ENCODE measurements at places on chromosomes 5 and 9.
A peak's percentile ranks its signal among the peaks of the same experiment; 100 is the strongest.

GRCh38 chr9:127785933-127786772 lies at the start of gene CDK9:
TSS of gene CDK9 (plus strand) at chr9:127786034. CDS start at chr9:127786149, 115 bp downstream.
- peak; percentile 78 for DNase-seq

- no peak for DNase-seq
These were observed 107.3 kb downstream of the MRPL36 start for GRCh38 chr5:1692381-1692780.

DNA sequence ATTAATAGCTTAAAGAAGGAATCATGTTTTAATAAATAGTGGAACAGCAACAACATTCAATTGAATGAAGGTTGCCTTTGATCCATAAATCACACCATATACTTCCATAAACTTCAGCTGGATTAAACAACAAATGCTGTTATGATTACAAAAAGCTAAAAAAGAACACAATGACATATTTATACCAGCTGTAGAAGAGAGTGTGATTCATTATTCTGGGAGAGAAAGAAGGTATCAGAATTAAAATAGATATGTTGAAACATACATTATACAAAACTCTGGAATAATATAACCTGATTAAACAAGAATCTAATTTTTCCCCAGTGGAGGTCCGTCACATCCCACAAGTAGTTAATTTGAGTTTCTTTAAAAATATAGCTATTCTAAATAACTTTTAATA lies 7.5 kb upstream of the RECK start:
- DNase-seq = no peak

DNA sequence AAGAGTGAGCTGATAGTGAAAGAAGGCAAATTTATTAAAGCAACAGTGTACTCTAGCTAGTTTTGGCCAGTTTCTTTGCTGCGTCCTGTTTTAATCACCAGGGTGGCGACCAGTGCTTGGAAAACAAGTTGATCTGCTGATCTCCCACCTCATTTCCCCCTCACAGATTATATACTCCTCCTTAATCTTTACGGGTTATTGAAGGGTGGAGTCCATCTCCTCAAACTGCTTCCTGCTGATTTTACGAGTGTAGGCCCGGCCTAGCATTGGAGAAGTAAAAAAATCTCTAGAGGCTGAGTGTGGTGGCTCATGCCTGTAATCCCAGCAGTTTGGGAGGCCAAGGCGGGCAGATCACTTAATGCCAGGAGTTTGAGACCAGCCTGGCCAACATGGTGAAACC lies 14.0 kb upstream of the CFAP95 start:
- DNase-seq = no peak

- no peak for DNase-seq
These were observed 31.0 kb downstream of the DOCK2 start for GRCh38 chr5:169667896-169668674.

GRCh38 chr5:140547508-140548299 lies at the start of gene EIF4EBP3:
TSS of gene EIF4EBP3 (plus strand) at chr5:140547662. CDS start at chr5:140547738, 76 bp downstream.
- peak; percentile 50 for DNase-seq

Data from D721Med (cell line).